ENCODE measurements at places on chromosomes 1 and 21.

GRCh38 chr1:20302108-20302471 is 11.4 kb downstream of the VWA5B1 start:
- no peak for DNase-seq

- DNase-seq: no peak
Observed at GRCh38 chr1:231731268-231731667, 104.7 kb downstream of the DISC1 start.

GRCh38 chr21:43854773-43855633 is 10.0 kb upstream of the AGPAT3 start:
- DNase-seq: no peak

DNA sequence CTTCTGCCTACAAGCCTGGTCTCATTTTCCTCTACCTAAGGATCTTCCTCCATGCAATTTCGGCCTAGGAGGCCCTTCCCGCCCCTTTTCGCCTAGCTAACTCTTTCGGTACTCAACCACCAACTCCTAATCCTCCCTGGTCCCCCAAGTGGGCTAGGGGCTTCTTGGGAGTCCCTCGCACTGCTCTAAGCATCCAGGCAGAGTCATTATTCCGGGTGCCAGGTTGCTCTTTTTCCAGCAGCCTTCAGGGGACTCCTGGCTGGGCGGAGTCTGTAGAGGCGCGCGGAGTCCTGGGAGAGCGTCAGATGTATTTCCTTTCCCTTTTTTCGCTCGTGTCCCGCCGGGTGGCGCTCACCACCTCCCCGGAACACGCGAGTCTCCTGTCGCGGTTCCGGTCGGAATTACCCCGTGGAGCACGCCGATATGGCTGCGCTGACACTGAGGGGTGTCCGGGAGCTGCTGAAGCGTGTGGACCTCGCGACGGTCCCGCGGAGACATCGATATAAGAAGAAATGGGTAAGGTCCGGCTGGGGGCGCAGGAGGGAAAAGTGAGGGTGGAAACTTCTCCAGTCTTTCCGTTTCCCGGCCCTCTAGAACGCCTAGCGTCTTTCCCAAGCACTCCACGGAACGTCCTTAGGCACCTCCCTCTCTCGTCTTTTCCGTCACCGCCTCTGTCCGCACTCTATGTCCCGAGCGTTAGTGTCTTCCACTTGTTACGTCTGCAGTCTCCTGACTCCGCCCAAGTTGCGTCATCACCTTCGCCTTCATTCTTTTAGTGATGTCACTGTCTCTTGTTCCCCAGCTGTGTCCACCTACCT is at the start of gene NSUN4:
TSS of gene NSUN4 (plus strand) at position 404 of the 818 bp plus-strand sequence. CDS start at position 424, 20 bp downstream.
- peak; percentile 88 for DNase-seq

DNA sequence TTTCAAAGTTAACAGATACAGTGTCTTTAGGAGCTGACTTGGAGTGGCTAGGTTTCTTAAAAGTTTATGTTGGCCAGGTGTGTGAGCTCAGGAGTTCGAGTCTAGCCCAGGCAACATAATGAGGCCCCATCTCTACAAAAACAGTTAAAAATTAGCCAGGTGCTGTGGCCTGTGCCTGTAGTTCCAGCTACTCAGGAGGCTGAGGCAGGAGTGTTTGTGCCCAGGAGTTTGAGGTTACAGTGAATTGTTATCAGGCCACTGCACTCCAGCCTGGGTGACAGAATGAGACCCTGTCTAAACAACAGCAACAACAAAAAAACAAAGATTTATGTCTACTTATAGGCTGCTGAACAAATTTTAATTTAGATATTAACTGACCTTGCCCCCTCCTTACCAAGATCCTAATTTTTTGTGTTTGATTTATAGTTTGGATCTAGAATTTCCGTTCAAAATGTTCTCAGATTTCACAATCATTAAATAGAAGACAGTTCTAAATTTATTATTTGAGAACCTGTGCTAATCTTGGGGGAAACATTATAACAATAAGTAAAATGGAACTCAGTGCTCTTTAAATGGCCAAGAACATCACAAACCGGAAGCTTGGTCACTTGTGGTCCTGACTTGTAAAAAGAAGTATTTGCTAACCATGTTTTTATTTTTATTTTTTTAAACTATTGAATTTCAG is 67.8 kb downstream of the POU2F1 start:
- no peak for DNase-seq

DNA sequence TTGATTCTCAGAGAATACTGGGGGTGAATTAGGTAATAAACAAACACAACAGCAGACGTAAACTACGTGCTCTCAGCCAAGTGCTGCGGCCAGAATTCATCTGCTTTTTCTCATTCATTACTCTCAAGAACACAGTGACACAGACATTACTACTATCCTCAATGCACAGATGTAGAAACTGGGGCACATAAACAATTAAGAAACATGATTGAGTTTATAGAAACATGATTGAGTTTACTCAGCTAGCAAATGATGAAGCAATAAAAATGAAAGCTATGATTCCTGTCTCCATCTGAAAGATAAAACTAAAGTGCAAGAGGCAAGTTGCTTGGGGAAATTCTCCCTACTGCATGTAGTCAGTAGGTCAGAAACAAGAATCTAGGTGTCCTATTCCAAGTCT is 140.5 kb downstream of the IFI44 start:
- DNase-seq: no peak

GRCh38 chr21:17513214-17514123 is 626 bp downstream of the CXADR start:
- no peak for DNase-seq

- DNase-seq: no peak
Observed at GRCh38 chr1:56542651-56543050, 36.7 kb downstream of the PLPP3 start.

DNA sequence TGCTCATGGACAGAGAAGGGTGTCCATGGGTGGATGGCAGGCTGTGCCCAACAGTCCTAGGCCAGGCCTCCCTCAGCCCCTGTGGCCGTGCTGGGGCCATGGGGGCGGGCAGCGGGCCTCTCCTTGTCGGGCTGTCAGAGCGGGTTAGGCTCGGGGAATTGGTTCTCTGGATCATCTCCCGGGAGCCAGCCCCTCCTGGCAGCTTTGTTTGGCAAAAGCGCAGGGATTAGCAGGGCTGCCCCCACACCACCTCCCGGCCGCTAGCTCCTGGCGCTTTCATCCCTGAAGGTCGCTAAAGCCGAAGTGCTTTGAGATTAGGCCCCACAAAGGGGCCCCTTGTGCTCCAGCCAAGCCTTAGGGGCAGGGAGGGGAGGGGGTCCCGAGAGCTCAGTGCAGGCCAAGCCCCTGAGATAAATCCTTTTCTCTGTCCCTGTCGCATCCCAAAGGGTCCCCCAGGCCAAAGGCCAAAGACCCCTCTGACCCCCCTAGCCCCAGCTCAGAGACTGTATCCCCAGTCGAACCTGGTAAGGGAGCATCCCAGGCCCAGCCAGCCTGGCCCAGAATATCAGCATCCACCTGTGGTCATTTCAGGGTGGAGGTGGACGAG is 9.8 kb upstream of the DMBX1 start:
- DNase-seq: no peak

- DNase-seq: no peak
Observed at GRCh38 chr1:16387201-16388188, 20.5 kb downstream of the SZRD1 start.

GRCh38 chr1:61579802-61580201 is 145.1 kb downstream of the TM2D1 start:
- DNase-seq: no peak

DNA sequence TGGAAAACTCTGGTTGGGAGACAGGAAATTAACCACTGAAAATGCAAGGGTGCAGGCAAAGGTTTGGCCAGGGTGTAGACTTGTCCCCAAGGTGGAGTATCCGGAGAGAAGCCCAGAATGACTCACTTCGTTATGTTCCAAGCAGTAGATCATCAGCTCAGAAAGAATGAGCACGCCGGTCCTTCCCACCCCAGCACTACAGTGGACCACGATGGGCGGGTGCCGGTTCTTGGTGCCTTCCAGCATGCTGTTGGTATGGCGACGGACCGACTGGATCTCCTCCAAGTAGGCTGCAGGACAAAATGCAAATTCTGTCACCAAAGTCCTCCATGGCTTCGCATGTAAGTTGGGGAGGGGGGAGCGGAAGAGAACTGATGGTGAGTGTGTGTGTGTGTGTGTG is 83.4 kb downstream of the SMYD2 start:
- no peak for DNase-seq

Measured in NCI-H460 (cell line).